ENCODE measurements at places on chromosomes 13 and 19.
A peak's percentile ranks its signal among the peaks of the same experiment; 100 is the strongest.

DNA sequence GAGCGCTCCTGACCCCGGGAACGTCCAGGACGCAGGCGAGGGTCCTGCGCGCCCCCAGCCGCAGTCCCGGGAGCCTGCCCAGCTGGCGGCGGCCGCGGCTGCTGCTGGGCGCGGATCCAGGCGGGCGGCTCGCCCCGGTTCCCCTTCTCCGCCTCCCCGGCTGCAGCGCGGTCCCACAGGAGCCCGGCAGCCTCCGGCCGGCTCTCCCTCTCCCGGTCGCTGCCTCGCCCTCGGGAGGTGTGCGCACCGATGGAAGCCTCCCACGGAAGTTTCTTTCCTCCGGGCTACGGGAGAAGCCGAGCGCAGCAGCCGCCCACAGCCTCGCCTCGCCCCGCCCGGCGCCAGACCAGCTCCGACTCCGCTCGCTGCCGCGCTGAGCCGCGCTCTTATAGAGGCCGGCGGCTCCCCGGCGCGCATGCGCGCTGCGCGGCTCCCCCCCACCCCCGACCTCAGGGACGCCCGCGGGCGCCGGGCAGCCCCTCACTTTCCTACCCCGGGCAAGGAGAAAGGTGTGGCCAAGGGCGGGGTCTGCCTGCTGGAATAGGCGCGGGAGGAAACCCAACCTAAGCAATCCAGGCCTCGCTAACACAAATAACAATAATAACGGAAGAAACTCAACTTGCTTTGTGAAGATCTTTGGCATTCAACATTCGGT lies at the start of gene SHISA2:
Gene SHISA2, minus strand, starts transcription at position 360 of the 655 bp plus-strand sequence. CDS start 1,041 bp downstream, outside the sequence.
- DNase-seq = peak; percentile 77

DNA sequence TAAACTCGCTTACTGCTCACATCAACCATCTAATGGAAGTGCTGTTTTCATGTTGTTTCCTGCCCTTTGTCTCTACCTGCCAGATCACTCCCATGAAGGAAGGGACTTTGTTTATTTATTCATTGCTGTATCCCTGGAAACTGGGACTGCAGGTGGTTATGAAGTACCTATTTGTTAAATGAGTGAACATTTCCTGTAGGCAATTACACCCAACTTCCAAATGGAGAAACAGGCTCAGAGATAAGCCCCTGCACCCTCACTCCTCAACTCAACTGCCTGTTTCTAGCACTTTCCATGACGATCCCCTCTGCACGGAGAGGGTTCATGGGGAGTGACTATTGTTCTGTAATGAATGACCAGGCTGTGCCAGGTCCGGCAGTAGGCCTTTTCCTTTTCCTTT lies 1.9 kb upstream of the SELENOW start:
- DNase-seq = peak; percentile 56

DNA sequence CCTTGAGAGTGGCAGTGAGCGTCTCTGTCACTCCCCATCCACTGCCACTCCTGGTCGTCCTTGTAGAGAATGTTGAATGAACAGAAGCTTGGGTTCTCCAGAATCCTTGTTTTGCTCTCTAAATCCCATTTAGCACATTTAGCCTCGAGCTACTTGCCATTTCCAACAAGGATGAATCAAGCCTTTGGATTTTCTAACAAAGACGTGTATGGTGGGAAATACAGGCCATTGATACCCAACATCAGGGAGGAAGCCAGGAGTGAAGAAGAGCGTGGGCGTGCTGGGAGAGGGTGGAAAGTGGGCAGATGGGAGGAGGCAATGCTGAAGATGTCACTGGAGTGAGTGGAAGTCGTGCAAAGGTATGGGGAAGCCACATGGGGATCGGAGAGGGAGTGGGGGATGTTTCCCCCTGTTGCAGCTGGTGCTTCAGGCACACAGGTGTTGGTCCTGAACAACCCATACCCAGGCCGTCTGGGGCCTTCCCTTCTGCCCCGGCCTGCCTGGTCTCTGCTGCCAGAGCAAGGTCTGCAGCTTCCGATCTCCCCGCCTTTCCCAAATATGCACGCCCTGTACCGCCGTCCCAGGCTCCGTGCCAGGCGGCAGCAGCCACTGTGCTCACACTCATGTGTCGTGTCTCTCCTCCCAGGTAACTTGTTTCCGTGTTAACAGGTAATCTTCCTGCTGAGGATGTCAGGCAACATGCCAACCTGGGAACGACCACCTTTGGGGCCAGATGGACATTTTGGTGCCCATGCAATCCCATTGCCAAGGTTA lies 48.7 kb downstream of the ZIC5 start:
- DNase-seq = no peak

GRCh38 chr13:80215368-80215767 lies 125.6 kb downstream of the SPRY2 start:
- DNase-seq = no peak

- DNase-seq = peak; percentile 88
Observed at GRCh38 chr19:982567-983170, 1.5 kb upstream of the WDR18 start.

- no peak for DNase-seq
Observed at GRCh38 chr19:1231729-1232637, 5.8 kb downstream of the CBARP start.

- DNase-seq = no peak
Observed at GRCh38 chr19:6728346-6728745, 7.9 kb upstream of the C3 start.

GRCh38 chr13:110696776-110697175 lies 9.1 kb downstream of the CARS2 start:
- no peak for DNase-seq

DNA sequence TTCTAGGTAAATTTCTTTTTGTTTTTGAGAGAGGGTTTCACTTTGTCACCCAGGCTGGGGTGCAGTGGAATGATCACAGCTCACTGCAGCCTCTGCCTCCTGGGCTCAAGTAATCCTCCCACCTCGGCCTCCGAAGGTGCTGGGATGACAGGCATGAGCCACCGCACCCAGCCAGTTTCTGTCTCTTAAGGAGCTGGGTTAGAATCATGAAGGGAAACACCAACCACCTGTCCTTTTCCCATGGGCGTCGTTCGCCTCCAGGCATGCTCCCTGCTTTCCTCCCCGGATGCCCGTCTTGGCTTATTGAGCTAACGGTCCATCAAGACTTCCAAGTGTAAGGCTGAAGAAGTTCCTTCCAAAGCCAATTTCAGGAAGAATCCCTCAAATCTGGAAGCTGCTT lies 85.9 kb downstream of the SOX1 start:
- DNase-seq = no peak

DNA sequence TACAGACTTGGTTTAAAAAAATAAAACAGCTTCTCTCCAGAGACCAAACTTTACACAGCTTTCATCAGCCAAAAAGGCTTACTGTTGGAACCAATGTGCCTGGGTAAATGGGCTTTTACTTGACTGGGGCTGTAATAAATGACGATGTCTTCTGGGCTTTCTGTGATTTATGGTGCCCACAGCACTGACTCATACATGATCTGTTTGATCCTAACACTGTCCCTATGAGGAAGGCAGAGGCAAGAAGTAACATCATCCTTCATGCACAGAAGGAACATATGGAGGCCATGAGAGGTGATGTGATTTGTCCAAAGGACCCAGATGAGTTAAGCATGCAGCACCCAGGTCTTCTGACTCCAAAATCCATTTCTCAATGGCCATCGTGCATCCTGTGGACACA lies 77.4 kb downstream of the DOCK9 start:
- no peak for DNase-seq

DNA sequence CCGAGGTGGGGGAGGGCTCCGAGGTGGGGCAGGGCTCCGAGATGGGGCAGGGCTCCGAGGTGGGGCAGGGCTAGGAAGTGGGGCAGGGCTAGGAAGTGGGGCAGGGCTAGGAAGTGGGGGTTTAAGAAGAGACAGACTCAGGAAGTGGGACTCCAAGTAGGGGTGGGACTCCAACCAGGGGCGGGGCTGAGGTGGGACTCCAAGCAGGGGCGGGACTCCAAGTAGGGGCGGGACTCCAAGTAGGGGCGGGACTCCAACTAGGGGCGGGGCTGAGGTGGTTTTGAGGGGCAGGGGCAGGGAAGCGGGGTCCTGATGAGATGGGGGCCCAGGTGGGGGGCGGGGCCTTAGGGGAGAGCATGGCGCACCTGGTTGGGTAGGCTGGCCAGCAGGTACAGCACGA lies 13.6 kb downstream of the CFD start:
- DNase-seq = no peak

GRCh38 chr13:43021926-43022670 lies 1.3 kb upstream of the DNAJC15 start:
- DNase-seq = no peak

- no peak for DNase-seq
Observed at GRCh38 chr13:94708031-94708859, 4.1 kb downstream of the SOX21 start.

GRCh38 chr13:101520672-101521071 lies 68.2 kb downstream of the ITGBL1 start:
- no peak for DNase-seq

DNA sequence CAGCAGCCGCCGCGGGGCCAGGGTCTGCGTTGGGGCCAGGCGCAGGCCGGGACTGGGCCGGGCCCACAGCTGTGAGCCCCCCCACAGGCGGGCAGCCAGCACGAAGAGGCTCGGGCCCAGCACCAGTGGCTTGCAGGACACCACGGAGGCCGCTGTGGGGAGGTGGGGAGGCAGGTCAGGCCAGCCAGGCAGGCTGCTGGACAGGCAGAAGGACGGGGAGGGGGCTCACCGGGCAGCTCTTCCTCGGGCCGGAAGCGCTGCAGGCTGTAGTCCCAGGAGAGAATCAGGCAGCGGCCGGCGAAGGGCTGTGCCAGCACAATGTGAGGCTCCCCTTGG lies 8.3 kb downstream of the LGI4 start:
- DNase-seq = no peak

DNA sequence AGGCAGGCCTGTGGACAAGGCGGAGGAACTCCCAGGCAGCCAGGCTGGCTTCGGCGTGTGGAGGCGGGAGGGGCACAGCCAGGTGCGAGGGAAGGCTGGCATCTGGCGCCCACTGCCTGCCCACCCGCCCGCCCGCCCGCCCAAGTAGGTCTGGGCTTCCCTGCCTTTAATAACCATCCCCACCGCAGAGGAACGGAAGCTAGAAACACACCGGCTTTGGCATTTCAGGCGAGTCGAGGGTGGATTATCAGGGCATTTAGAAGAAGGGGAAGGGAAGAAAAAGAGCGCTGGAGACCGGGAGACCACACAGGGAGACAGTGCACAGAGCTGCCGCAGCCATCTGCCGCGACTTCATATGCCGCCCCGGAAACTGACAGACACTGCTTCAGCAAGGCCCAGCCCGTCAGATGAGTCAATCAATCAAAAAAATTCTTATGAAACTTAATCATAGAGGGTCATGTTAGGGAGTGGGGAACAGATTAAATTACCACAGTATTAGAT lies 199.7 kb downstream of the TSHZ3 start:
- DNase-seq = no peak

GRCh38 chr19:44808463-44809371 lies at the start of gene BCAM:
TSS of gene BCAM (plus strand) at chr19:44809103. CDS start at chr19:44809125, 22 bp downstream.
- DNase-seq = peak; percentile 91

DNA sequence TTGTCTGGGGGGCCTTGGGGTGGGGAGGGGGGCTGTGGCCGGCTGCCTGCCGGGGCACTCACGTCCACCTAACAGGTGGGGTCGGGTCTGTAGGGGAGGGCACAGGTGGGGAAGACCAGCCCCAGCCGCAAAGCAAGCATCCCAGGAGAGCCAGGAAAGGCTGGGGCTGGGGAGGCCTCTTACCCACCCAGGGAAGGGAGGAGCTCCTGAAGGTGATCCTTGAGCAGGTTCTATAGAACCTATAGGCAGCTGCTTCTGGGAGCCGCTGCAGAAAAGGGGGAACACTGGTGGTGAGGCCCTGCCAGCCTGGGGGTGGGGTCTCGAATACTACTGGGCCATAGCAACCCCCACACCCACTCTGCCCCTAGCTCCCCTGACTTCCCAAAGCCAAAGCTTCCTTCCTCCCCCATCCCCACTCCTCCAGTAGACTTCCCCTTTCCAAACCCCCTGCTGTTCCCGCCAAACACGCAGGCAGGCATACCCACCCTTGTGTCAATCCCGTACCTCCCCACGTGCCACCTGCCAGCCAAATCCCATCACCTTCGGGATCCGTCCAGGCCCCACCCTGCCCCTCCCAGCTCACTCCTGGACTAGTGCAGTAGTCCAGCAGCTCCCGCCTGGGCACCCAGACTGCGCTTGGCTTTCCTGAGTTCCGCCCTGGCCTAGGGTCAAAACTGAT lies 5.6 kb downstream of the KLF16 start:
- no peak for DNase-seq

GRCh38 chr13:98254513-98254912 lies 77.4 kb upstream of the RNF113B start:
- no peak for DNase-seq

DNA sequence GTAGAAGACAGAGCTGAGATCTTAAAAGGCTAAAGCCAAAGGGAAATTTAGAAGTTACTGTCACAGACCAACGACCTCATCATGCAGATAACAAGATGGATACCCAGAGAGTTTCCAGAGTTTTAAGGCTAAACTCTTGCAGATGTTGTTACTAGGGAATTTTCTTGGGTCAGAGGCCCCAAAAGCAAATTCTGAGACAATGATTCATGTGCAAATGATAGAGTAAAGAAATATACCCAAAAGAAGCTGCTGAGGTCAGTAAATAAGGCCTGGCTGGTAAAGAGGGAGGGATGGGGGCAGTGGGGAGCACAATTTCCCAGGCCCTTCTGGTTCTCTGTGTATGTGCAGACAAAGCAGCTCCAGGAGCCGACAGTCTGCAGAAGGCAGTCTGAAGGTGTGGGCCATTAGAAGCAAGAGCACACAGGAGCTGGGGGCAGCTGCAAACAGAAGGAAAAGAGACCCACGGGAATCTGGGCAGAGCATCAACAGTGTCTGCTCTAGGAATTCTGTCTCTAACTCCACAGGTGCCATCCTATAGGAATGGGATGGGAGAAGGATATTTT lies 330.8 kb downstream of the TBC1D4 start:
- DNase-seq = no peak

DNA sequence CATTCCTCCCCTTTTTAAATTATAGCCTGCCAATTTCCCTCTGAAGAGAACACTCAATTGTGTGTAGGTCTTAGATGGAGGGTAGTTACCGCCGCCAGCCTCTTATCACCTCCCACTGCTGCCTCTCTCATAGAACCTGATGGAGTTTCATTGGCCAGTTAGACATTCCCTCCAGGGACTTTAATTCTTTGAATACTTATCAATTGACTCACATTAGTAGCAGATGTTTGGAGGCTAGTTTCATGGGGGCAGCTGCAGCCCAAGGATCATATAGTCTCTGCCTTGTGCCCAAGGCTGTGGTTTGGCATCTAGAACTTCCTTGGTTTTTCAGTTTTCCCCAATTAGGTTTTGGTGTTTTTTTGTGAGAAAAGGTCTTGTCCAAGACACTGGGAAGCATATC lies 318.9 kb upstream of the HTR2A start:
- DNase-seq = no peak

- DNase-seq = no peak
Observed at GRCh38 chr19:13705928-13706447, 58.3 kb upstream of the MRI1 start.

GRCh38 chr13:45823583-45823982 lies 28.0 kb downstream of the SIAH3 start:
- no peak for DNase-seq

DNA sequence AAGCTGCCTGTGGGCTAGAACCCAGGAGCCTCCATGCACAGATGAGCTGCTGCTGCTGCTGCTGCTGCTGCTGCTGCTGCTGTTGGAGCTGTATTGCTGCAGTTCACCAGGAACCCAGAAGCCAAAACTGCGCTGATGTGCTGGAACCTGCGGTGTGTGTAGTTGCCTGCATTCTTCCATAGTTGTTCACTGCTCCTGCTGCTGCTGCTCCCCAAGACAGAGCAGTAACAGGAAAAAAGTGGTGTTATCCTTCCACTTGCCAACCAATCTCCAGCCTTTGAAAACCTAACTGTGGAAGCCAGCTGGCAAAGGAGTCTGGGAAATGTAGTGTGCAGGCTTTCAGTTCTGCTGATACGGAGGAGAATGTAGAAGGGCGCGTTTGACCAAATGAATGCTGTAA lies 37.9 kb downstream of the ARHGAP35 start:
- DNase-seq = peak; percentile 14
